ENCODE measurements at places on chromosomes 5 and 9.

GRCh38 chr5:83209963-83210362, 132.6 kb downstream of the XRCC4 start:
- no peak for DNase-seq

- DNase-seq, result no peak
These were observed 76.9 kb upstream of the NFIL3 start for GRCh38 chr9:91500509-91501014.

- DNase-seq, result no peak
These were observed 89.6 kb downstream of the SPRY4 start for GRCh38 chr5:142235050-142235797.

DNA sequence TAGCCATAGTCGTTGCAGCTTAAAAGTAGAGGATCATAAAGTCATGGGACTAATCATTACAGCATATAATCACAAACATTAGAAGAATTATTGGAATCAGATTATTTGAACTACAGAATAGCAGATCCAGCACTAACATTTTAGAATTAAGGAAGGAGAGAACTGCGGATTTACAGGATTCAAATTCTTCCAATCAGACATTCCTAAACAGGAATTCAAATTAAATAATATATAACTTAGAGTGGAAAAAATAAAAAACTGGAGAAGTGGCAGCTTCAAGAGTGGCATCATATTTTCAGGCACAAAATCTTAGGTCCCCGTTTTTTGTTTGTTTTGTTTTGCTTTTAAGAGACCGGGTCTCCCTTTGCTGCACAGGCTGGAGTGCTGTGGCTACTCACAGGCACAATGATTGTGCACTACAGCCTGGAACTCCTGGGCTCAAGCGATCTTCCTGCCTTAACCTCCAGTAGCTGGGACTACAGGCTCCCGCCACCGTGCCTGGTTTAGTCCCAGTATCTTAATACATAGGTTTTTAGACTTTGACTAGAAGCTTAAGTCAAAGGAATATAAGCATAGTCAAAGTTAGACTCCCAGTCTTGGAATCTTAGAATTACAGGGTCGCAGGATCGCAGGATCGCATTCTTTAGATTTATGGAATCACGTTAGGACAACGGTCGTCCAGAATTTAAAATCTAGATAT, 2.1 kb upstream of the FOXE1 start:
- no peak for DNase-seq

GRCh38 chr5:74067748-74068541, 441.9 kb downstream of the ARHGEF28 start:
- no peak for DNase-seq

DNA sequence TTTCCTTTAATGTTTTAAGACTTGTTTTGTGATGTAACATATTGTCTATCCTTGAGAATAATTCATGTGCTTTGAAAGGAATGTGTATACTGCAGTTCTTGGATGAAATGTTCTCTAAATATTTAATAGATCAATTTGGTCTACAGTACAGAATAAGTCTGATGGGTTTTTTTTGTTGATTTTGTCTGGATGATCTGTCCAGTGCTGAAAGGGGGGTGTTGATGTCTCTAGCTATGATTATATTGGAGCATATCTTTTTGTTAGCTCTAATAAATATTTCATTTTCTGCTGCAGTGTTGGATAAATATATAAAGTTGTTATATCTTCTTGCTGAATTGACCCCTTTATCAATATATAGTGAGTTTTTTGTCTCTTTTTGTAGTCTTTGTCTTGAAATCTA, 269.9 kb upstream of the TUSC1 start:
- no peak for DNase-seq

- no peak for DNase-seq
These were observed 68.1 kb upstream of the GGTA1 start for GRCh38 chr9:121567500-121568342.

- no peak for DNase-seq
These were observed 71.8 kb downstream of the PRR16 start for GRCh38 chr5:120535900-120536299.

DNA sequence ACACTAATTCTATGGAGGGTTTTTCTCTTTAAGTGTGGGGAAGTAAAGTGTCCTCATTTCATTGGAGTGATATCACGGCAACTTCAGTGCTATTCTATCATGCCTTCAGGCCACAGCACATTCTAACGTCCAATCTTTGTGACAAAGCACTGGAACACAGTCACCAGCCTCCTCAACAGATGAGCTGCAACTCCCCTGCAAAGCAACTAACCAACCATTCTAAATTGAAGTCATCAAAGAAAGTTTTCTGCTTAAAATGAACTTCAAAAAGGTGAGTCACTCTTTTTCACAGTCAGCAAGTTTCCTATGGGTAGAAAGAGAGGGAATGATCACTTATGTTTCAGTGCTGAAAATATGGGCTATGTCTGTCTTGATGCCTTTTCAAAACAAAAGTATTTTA, 190.8 kb downstream of the ELAVL2 start:
- no peak for DNase-seq

- DNase-seq, result no peak
These were observed 24.8 kb downstream of the GKAP1 start for GRCh38 chr9:83792746-83793145.

- no peak for DNase-seq
These were observed 63.7 kb upstream of the STXBP1 start for GRCh38 chr9:127548352-127548881.

DNA sequence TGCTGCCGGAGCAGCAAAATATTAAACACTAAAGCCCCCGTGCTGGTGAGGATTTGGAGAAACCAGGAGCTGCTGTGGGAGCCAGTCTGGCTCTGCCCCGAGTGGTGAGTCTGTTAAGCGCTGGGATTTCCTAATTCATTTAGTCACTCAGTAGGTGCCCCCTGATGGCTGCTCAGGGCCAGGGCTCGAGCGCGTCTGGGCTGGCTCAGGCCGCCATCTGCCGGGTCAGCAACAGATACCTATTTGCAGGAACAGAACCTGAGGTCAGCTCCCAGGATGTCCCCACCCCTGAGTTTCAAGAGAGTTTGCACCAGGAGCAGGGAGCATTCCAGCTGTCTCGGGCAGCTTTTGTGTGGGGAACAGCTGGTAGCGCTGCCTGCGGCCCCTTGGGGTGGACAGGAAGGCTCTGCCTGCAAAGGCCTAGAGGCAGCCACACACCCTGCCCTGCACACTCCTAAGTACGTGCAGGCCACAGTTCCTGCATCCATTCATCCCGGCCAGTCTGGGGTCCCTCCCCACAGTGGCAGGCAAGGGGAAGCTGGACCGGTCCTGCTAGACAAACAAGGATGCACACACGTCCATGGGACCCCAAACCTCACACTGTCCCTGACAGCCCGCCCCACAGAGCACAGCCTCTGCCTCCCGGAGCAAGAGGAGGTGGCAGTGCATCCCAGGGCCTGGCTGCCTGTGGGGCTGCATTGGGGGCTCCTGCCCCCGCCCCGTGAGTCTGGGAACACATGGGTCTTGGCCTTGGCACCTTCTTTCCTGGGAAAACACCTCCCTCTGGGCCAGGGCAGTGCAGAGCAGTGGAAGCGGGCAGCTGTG, 83.7 kb downstream of the ADAMTS2 start:
- DNase-seq, result no peak

- no peak for DNase-seq
These were observed 20.1 kb upstream of the HSPA9 start for GRCh38 chr5:138595180-138595795.

- DNase-seq, result no peak
These were observed 69.0 kb upstream of the DAPK1 start for GRCh38 chr9:87428659-87429058.

GRCh38 chr9:89739916-89740315, 135.1 kb downstream of the GADD45G start:
- DNase-seq, result no peak

- DNase-seq, result no peak
These were observed 4.7 kb downstream of the IFNA8 start for GRCh38 chr9:21413624-21414023.

DNA sequence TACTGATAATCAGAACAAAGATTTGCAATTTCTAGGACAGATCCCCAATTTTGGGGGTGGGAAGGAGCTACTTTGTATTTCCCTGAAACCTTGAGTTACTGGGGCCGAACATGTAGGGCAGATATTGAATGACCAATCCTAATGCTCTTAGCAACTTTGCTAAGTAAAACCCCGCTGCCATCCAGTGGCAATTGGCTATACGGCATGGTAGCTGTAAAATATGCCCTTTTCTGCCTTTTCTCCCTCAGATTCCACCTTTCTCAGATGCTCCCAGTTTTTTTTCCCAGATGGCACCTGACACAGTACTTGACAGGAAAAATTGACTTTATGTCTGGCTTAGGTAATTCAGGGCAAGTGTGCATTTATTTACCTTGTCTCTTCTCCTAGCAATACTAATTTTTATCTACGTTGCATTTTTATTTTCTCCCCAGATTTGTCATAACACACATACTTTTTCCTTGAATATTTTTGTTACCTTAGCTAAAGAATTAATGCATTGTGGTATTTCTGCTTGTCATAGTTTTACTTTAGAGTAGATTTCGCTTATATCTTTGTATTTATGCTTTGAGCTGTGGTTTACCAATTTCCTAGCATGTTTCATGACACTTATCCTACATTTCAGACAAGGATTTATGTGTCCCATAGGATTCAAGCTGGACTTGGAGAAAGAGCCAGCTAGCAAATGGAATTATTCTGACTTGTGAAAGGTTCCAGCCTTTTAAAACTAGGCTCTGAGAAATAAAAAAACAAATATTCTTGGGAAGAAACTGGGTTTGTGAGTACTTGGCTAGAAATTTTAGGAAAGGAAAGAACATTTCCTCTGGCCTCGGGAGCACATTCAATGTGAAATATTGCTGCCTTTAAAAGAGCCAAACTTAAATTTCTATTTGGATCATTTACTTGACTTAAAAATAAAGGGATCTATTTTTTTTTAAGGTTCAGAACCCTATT, 37.4 kb downstream of the PIK3R1 start:
- no peak for DNase-seq

- no peak for DNase-seq
These were observed 25.0 kb downstream of the MAST4 start for GRCh38 chr5:66621146-66621545.

GRCh38 chr5:159132429-159133040, 32.8 kb upstream of the EBF1 start:
- DNase-seq, result no peak

DNA sequence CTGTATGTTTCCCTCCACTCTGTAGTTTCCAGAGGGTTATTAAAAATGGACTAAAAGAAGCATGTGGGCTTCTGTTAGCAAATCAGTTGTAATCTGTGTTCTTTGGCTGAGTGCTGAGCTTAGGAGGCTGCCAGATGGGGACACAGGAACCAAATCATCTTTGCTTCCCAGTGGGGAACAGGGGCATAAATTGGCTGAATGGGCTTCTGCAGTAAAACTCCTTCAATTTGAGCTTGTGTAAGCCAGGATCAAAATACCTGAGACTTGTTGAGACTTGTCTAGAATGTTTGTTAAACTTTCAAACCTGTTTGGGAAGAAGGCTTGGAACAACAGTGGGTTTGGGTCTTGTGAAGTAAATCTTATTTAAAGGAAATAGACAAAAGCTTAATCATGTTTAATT, 32.2 kb upstream of the TNFAIP8 start:
- peak; percentile 76 for DNase-seq

- DNase-seq, result no peak
These were observed 330.8 kb upstream of the RFX3 start for GRCh38 chr9:3856592-3856991.

GRCh38 chr9:129422032-129422842, 198.7 kb downstream of the C9orf50 start:
- DNase-seq, result no peak

DNA sequence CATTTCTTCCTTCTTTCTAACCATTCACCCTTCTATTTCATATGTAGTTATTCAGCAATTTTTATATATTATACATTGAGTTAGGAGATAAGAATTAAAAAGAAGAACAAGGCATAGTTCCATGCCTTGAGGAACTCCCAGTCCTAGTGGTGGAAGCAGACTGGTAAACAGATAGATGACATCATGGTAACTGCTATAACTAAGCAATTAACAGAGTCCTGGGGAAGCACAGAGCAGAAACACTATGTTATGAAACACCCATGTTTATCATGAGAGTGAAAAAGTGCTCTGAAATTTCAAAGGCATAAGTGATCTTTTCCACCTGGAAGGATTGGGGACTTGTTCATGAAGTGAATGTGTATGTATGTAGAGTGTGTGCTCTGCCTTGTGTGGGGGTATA, 14.6 kb downstream of the PAPPA start:
- DNase-seq, result no peak

DNA sequence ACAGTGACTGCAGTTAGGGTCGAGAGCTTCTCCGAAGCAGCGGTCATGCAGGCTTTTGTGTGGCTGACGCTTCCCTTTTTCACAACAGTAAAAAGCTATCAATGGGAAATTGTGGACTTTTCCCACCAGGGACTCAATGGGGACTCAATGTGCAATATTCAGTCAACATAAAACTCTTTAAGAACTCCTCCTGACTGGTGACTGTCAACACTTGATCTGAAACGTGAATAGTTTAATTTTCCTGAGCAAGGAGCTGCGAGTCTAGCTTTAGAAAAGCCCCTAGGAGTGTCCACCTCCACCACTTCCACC, 28.7 kb downstream of the EXOC3 start:
- no peak for DNase-seq

- DNase-seq, result no peak
These were observed 51.3 kb downstream of the CRB2 start for GRCh38 chr9:123407217-123407851.

- no peak for DNase-seq
These were observed 522.6 kb downstream of the HINT1 start for GRCh38 chr5:130642461-130642860.

GRCh38 chr5:89123581-89123980, 240.6 kb upstream of the MEF2C start:
- no peak for DNase-seq

DNA sequence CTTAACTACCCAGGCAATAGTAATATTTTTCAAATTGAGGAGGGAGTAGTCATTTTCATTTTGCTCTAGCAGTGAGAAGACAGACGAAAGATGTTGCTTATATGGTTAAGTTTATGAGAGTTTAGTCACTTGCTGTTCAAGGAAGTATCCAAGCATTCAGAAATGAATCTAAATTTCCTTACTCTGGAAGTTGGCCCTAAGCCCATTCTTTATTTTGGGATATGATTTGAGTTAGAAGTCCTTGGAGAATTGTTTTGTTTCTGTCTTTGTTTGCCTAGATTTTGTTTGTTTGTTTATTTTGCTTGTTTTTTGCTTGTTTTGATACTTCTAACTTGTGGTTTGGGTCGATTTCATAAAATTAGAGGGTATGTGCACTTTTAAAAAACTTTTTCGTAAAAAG, 146.4 kb upstream of the FGF10 start:
- no peak for DNase-seq

DNA sequence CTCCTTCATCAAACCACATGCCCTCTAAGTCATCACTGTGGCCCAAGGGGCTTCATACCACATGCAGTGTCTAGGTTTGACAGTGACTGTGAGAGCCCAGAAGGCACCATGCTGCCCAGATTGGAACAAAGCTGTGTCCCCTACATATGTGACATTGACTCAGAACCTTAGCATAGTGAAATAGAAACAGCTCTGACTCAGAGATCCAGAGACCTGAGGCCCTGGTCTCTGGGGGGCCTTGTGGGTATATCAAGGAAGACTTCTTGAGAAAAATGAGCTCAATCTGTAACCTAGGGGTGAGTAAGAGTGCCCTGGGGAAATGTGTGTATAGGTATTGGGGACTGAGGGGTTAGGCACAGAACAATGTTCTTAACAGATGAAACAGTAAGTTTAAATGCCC, 7.1 kb upstream of the ENTREP1 start:
- no peak for DNase-seq

Data from NCI-H1105 (cell line).